H9 (cell line): ENCODE measurements at places on chromosomes 7 and 10. TPM values are rescaled to one million over a fixed set of nuclear protein-coding genes. Genes with fewer than 3 reads are reported as not detected.
A peak's percentile ranks its signal among the peaks of the same experiment; 100 is the strongest.

DNA sequence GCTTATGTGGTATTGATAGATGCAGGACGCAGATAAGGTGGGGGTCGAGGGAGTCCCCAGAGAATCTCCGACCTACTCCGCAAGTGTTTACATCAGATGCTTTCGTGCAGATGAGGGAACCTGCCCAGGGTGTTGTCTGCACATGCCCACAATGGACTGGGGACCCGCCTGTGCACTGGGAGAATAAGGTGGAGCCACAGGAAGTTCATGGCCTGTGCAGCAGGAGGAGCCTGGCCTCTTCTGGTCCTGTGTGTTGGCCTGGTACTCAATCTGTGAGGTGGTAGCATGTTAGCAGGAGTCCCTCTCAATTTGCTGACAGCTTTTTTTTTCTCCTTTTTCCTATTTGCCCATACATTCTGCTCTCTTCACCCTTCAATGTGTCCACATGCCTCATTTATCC is 54.1 kb upstream of the AKR1C1 start:
- DNase-seq: no peak

GRCh38 chr7:109782806-109783205 is 1213.1 kb downstream of the DNAJB9 start:
- no peak for DNase-seq

- DNase-seq: no peak
Measured at GRCh38 chr7:26699766-26700165, 164.6 kb downstream of the SKAP2 start.

DNA sequence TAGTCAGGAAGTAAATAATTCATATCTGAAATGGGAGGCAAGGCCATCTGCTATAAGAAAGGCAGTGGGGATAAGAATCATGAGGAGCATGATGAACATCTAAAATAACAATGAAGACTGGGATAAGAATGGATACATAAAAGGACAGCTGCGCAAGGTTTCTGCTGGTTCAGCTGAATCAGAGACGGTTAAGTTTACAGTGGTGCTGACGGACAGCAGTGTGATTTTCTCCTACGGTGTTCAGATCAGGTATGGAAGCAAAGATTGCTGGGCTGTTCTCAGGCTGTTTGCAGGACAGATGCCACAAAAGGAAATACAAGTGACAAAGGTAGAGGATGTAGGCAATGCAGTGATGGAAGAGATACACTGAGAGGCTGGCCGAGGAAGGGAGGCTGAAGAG is 8.4 kb downstream of the CYCS start:
- no peak for DNase-seq

GRCh38 chr7:67661-68395 is 124.5 kb upstream of the FAM20C start:
- no peak for DNase-seq

DNA sequence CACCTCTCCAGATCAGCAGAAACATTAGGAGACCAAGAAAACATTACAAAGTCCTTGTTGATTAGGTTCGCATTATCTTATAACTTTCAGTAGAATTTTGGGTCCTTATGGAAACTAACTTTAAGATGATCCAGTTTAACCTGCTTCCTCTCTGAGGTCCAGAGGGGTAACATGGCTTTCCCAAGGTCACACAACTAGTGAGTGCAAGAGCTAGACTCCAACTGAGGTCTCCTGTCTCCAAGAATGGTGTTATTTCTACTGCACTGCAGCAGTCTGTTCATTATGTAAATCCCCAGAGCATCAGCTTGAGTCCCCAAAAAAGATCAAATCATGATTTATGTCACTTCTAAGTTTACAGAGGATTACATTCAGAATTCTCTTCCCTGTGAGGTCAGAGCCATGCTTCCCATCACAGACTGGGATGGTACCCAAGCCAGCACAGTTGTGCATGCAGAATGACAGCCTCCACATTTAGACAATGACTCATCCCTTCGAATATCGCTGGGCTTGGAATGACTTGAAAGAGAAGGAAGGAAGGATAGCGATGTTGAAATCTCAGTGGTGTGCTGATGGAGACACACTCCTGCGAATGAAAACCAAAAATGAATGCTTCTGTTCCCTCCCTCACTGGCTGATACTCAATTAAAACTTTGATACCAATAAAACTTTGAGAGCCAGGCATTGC is 163.1 kb upstream of the PLXNA4 start:
- DNase-seq: no peak

DNA sequence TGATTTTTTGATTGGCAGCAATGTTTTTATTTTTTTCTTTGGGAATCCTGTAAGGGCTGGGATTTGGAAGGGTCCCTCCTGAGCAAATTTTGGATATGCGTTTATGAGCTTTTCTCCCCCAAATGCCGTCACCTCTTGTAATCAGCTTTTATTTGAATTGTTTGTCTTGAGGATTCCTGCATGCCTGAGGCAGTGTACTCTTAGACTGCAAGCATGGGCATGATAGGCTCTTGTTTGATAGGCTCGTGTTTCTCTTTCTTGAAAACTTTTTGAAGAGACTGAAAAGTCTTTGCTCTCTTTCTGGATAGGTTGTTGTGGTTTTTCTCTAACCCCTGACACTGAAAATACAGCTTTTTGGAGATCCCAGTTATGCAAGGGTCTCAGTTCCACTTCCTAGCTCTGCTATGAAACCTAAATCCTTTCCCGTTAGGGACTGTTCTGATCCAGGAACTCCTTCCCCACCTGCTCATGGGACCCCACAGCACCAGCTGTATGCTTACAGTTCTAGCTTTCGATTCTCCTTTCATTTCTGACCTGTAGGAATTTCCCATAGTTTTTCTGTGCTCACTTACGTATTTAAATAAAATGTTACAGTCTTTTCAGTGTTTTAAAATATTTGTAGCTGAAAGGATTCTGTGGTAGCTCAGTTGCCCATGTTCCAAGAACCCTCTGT is 17.2 kb downstream of the TSPAN13 start:
- no peak for DNase-seq

DNA sequence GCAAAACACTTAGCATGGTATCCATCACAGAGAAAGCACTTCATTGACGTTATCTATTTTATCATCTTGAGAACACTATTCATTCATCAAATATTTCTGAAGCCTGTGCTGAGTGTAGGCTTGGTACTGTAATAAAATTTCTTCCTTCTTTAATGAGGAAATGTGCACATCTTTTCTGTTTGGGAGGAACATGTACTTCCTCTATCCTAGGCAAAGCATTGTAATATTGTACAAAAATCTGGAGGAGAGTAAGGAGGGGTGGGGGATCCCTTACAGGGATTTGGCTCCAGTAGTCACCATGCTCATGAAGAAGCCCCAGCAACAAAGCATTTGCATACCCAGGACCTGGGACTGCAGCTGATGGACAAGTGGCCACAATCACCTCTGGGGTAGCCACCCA is 39.9 kb upstream of the SORCS3 start:
- DNase-seq: no peak

DNA sequence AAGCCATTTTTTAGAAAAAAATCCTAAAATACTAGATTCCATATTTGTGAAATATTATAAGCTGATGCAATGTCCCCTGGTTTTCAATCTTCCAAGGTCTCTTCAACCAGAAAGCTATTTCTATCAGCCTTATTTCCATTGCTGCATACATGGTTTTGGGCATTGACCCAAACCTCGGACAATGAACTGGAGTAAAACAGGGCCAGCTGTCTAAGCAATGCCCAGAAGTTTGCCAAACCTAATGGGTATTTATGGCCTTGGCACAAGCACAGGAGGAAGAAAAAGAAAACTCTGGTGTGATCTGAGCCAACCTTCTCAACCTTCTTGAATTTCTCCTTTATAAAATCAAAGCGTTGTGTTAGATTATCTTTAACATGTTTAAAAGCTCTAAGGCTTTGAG is 402.3 kb downstream of the DNAJB9 start:
- DNase-seq: no peak

DNA sequence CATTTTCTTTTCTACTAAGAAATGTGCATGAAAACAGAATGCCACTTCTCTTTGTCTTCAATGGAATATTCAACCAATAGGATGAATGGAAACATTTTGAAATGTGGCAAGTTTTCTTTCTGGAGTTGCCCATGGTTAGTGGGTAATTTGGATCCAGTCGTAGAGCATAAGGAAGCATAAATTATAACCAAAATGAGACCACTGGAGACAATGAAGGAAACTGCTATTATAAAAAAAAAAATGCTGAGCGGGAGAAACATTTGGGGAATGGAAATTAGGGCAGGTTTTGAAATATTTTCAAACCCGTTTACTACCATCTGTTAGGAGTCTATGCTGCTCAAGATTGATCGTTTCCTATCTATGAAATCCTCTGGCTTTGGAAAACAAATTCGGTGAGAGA is 182.9 kb upstream of the PRKCQ start:
- no peak for DNase-seq

- DNase-seq: peak; percentile 73
Measured at GRCh38 chr10:48505394-48506112, 99.3 kb downstream of the ARHGAP22 start.

GRCh38 chr7:114422507-114423501 is 8.2 kb downstream of the FOXP2 start:
- no peak for DNase-seq

DNA sequence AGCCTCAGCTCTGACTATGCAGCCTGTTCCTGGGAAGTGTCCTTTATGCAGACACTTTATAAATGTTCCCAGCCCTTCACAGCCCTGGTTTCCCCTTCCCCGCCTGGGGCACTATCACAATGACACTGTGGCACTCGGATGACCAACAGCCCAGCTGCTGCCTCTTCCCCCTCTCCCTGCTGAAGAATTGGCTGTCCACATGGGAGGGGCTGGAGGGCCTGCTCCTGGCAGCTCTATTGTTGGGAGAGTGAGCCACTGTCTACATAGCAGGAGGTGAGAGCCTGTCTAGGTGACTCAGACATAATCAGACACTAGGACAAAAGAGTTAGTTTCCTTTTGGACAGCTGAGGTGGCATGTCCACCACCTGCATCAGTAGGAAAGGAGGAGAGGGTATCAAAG is 437.5 kb downstream of the PLXNA4 start:
- DNase-seq: no peak

DNA sequence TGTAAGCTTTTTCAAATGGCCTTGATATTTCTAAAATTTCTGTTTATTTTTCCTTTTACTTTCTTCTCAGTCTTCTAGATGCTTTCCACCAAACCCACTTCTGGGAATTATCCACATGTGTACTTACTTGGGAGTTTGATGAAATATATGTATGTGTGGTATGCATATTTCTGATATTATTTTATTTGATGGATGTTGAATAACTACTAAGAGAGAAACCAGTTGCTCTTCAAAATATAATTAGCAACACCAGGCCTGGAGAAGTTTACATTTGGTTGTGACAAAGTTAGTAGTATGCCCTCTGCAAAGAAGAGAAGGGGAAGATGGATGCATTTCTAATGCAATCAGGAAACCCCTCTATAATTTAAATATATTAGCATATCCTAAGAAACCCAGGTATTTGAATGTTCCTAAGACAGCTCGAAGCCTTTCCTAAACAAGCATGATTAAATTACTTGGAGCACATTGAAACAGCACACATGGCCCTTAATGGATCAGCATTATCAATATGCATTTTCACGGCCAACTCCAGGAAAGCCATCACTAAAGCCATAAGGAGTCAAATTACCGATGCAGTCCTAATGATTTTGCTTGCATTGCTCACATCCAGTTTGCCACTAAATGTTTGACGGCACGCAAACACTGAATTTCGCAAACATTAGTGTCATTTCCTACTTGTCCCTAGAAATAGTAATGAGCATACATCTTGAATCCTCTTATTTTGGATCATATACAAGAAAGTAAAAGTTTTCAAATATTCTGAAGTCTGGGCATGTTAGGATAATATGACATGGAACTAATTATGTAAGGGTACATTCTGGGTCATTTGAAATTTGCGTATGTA is 393.8 kb downstream of the EXOC4 start:
- DNase-seq: no peak

GRCh38 chr7:5429253-5429856 is 5.7 kb upstream of the TNRC18 start:
- peak; percentile 72 for DNase-seq

GRCh38 chr10:128481152-128481840 is 355.1 kb upstream of the MKI67 start:
- DNase-seq: no peak

GRCh38 chr10:121260377-121260776 is 337.9 kb downstream of the FGFR2 start:
- no peak for DNase-seq

DNA sequence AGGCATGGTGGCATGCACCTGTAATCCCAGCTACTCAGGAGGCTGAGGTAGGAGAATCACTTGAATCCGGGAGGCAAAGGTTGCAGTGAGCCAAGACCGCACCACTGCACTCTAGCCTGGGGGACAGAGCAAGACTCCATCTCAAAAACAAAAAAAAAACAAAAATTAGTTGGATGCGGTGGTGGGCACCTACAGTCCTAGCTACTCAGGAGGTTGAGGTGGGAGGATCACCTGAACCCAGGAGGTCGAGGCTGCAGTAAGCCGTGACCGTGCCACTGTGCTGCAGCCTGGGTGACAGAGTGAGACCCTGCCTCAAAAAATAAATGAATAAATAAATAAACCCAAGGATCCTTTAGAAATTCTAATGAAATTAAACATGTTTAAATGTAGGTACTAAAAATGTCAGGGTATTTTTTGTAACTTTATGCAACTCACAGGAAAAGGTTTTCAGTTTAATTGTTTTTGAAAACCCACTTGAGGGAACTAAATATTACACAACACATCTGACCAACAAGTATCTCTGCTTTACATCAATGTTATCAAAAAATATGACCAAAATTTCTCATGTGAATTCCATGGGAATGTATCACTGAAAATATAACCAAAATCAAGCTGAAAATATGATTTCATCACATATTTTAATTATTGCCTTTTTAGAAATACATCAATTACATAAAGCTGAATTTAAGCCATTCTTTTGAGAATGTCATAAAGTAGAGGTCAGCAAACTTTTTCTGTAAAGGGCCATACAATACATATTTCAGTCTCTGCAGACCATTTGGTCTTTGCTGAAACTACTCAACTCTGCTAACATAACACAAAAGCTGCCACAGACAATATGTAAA is 23.9 kb downstream of the UPF2 start:
- no peak for DNase-seq

GRCh38 chr10:22992075-22992474 is 64.2 kb downstream of the ARMC3 start:
- no peak for DNase-seq

DNA sequence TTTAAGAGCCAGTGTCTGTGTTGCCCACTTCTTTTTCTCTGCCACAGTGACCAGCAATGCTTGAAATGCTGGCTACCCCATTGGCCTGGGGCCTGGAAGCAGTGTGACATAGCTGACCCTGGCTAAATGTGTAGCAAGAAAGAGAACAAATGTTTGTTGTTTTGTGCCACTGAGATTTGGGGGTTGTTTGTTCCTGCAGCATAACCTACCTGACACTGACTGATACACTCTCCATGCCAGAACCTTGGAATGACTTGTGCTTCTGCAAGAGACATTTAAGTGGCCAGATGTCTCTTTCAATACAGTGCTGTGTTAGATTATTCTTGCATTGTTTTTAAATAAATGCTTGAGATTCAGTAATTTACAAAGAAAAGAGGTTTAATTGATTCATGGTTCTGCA is 411.5 kb downstream of the TYW1 start:
- DNase-seq: no peak

- no peak for DNase-seq
Measured at GRCh38 chr7:41747961-41748360, 45.1 kb upstream of the INHBA start.

SLC16A12 gene
- 0.77 and 0.88 TPM in 2 replicates for total RNA-seq

CPA2 gene
- 0.29 TPM in 1 of 2 replicates, not detected in the other for total RNA-seq

PDE6C gene
- total RNA-seq: not detected in 2 replicates

SPDYE8 gene
- not detected in 2 replicates for total RNA-seq

MEST gene
- total RNA-seq: 112 and 113 TPM in 2 replicates

HACD1 gene
- total RNA-seq: 23.7 and 25.0 TPM in 2 replicates

HTR7 gene
- total RNA-seq: 20.2 and 21.3 TPM in 2 replicates

CALCR gene
- 0.44 and 0.52 TPM in 2 replicates for total RNA-seq
